ENCODE measurements at places on chromosomes 2 and 18.
A peak's percentile ranks its signal among the peaks of the same experiment; 100 is the strongest.

DNA sequence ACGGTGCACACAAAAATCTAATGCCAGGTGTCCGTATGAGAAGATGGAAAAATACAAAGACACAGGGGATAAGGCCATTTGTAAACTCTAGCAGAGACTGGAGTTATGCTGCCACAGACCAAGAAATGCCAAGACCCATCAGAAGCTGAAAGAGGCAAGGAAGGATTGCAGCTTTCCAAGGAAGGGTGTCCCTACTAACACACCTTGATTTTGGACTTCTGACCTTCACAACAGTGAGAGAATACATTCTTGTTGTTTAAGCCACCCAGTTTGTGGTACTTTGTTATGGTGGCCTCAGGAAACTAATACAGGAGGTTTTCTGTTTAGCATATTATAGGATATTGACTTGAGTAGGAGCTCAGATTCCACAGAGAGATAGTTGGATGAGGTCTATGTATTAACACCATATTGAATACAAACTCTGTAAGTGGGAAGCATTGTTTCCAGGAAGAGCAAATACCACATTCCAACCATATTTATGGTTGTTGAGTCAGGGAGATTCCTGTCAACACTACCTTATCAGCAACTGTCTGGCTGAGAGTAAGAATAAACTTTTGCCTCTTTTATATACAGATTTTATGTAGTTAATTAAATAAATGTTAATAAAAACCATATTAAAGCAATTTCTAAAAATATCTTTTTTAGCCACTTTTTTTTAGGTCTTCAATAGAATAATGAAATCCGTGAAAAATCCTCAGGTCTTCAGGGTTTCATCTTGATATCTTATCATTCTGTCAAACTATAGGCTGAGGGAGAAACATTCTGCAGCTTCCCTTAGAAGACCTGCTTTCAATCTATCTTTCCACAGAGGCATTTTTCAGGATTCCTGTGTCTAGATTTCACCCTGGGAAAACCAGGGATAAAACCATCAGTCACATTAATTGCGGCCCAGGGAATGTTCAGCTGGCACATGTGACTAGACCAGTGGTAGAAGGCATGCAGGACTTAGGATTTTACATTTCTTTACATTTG lies 35.4 kb upstream of the HNMT start:
- DNase-seq = peak; percentile 58

- no peak for DNase-seq
Measured at GRCh38 chr2:30713698-30714097, 93.5 kb downstream of the CAPN13 start.

- DNase-seq = peak; percentile 15
Measured at GRCh38 chr2:61469424-61470121, 1.3 kb downstream of the USP34 start.

- no peak for DNase-seq
Measured at GRCh38 chr18:2681993-2682603, 26.6 kb downstream of the SMCHD1 start.

DNA sequence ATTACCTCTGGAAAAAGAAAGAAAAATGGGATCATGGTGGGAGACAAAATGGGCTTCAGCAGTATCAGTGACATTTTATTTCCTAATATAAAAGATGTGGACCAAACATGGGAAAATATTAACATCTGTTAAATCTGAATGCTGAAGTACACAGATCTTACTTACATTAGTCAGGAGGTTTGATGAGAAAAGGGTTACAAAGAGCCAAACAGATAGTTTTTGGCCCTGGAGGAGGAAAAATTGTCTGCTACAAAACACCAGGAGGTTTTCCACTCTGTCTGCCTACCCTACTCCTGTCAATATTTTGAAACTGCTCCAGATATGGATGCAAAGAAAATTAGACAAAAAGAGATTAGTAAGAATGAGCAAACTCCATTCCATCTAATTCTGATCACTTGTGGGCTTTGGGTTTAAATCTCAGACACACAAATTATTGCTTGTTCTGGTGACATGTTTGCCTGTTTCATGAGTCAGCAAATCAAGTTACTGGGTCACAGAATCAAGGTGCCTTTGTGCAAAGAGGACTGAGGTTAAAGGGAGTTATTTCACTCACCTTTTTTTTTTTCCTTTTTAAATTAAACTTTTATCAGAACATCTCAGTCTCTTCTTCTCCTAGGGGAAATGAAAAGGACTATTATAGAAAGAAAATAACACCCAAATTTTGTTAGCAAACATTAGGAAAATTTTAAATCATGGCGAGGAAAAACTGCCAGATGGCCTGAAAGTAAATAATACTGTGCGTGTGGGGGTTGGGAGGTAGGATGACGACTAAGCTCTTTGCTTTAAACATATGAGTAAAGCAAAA lies 87.0 kb upstream of the SPATS2L start:
- no peak for DNase-seq

- DNase-seq = no peak
Measured at GRCh38 chr18:43515481-43515880, 238.2 kb upstream of the SYT4 start.

DNA sequence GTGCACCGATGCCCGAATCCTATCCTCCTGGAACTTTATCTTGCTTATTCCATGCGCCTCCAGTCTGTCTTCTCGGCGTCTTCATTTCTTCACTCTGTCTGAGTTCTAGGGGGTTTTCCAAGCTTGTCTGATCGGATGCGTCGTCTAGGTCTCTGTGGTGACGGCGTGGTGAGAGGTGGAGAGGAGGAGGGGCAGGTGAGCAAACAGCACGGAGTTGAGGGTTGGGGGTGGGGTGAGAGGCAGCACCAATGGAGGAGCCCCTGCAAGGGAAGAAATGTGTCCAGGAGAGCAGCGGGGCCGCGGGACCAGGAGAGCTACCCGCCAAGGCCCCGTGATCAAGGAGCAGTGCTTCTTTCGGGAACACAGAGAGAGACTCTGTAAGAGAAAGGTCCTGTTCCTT lies 131.3 kb upstream of the TWIST2 start:
- DNase-seq = no peak

GRCh38 chr2:33929467-33929866 lies 330.4 kb upstream of the FAM98A start:
- no peak for DNase-seq

GRCh38 chr2:12718711-12719399 lies 2.1 kb downstream of the TRIB2 start:
- peak; percentile 40 for DNase-seq

- no peak for DNase-seq
Measured at GRCh38 chr2:26326514-26326913, 19.4 kb upstream of the SELENOI start.
